Testis (tissue), 5 donors: ENCODE measurements at places on chromosomes 6 and 20.
A peak's percentile ranks its signal among the peaks of the same experiment; 100 is the strongest.

GRCh38 chr20:57106692-57107091, 159.7 kb downstream of the BMP7 start:
- no peak for DNase-seq

DNA sequence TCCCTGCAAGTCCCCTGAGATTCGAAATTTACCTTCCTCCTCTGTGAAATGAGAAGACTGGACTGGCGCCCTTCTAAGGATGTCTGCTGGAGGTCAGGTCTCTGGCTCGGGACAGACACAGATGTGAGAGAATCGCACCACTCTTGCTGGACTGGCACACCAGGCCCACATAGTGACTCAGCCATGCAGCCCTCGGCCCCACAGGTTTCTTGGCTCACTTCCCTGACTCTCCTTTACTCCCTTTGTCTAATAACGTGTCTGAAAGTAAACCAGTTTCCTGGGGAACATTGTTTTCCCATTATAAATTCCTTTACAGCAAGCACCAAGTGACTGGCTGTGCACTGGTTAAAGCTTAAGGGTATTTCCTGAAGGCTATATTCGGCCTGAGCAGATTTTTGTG, 106.7 kb upstream of the PLEKHG1 start:
- DNase-seq = no peak

GRCh38 chr6:6225885-6226529, 94.5 kb downstream of the F13A1 start:
- no peak for DNase-seq

DNA sequence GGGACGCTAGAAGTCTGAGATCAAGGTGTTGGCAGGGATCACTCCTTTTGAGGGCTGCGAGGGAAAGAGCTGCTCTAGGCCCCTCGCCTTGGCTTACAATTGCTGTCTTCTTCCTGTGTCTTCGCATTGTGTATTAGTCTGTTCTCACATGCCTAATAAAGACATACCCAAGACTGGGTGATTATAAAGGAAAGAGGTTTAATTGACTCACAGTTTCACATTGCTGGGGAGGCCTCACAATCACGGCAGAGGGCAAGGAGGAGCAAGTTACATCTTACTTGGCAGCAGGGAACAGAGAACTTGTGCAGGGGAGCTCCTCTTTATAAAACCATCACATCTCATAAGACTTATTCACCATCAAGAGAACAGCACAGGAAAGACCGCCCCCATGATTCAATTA, 102.5 kb upstream of the ASF1A start:
- no peak for DNase-seq

- no peak for DNase-seq
These were observed 182.9 kb downstream of the MCHR2 start for GRCh38 chr6:99810942-99811620.

DNA sequence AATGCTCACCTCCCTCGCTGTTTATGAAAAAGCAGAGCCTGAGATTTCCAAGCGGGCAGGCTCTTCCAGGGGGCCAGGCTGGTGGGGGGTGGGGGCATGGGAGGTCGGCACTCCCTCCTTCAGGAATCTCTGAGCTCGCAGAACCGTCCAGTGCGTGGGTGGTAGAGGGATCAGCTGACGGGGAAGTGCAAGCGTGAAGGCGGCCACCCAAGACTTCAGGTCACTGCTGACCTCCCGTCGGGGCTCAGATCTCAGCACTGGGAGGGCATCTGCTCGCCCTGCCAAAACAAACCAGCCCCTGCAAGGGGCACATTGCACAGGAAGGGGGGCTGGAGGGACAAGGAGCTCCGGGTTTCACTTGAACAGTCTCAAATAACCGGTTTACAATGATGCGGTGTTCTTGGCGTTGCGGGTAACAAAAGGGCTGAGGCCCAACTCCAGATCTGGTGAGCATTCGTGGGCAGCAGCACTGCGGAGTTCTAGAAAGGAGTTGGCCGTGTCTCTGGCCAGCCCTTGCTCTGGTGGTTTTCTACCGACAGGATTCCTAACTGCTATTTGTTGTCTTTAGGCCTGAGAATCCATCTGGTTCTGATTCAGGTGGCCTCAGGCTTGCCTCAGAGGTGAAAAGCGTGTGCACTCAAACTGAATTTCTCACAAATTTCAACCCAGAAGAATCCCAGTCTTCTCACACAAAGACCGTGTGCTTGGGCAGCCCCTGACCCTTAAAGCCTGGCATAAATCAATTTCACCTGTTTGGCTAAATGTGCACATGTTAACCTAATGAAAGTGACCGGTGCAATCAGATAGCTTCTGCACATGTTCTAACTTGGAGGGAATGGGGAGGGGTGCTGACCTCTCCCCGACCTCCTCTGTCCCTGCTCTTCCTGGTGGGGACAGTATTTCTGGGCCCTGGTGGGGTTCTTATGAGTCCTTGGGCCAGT, 191.6 kb downstream of the MYLK4 start:
- DNase-seq = no peak

GRCh38 chr6:75204959-75205775, 686 bp downstream of the COL12A1 start:
- no peak for DNase-seq

DNA sequence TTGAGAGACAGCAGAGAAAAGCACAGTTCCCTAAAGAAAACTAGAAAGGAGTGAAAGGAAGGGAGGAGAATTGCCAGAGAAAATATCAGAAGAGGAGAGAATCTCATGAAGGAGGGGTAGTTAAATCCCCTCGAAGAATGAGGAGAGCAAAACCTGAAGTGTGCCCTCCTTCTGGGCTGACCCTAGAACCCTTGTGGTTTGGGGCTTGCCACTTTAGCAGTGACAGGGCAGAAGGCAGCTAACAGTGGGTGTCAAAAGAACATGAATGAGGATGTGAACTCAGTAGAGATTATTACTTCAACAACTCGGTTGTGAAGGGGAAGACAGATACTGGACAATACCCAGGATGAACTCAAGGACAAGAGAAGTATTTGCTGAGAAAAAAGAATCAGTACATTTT, 73.6 kb downstream of the RALGAPA2 start:
- DNase-seq = no peak

DNA sequence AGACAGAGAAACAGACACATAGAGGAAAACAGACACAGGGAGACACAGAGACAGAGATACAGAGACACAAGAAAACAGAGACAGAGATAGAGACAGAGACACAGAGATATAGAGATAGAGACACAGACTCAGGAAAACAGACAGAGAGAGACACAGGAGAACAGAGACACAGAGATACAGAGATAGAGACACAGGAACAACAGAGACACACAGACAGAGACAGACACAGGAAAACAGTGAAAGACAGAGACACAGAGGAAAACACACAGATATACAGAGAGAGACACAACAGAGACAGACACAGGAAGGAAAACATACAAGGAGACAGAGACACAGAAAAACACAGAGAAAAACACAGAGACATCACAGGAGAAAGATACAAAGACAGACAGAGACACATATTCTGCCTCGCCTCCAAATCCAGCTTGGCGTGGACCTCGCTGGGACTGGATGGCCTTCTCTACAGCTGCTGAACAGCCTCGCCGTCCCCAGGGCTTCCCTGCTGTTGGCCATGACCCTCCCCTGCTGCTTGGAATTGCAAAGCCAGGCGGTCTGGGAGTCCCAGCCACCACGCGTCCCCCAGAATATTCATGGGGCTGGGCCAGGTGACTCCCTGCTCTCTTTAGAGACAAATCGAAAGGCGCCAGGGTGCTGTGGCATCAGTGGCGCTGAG, 36.8 kb downstream of the NTSR1 start:
- DNase-seq = peak; percentile 38

- DNase-seq = no peak
These were observed 66.4 kb downstream of the UTRN start for GRCh38 chr6:144351379-144352127.

GRCh38 chr20:62887152-62887859, 25.7 kb upstream of the TCFL5 start:
- DNase-seq = peak; percentile 50

DNA sequence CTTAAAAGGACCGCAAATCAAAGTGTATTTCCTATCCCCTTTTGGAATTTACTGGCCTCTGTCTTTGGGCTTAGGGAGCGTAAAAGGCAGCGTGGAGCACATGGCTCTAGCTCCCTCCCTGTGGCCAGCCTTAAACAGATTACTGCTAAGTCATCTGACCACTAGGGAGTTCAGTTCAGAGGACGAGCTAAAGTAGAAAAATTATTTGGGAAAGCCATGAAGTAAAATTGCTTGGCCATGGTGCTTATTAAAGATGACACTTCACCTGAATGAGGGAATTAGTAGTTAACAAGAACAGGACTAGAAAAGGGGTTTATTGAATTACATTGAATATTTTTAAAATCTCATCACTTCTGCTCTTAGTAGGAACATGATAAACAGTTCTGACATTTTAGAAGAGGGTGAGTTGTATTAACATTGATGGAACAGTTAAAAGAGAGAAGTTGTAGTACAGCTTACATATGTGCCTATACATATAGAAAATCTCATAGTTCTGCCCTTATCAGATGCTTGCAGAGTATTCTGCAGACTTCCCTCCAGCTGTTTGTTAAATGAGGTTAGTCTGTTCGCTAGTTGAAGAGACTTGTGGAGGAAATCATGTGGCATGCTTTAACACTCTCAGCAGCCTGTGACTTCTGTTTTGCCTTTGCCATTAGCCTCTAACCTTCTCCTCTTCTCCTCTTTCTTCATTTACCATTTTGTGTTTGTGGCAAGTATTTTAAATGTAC, 31.2 kb upstream of the MAPK13 start:
- DNase-seq = peak; percentile 41

DNA sequence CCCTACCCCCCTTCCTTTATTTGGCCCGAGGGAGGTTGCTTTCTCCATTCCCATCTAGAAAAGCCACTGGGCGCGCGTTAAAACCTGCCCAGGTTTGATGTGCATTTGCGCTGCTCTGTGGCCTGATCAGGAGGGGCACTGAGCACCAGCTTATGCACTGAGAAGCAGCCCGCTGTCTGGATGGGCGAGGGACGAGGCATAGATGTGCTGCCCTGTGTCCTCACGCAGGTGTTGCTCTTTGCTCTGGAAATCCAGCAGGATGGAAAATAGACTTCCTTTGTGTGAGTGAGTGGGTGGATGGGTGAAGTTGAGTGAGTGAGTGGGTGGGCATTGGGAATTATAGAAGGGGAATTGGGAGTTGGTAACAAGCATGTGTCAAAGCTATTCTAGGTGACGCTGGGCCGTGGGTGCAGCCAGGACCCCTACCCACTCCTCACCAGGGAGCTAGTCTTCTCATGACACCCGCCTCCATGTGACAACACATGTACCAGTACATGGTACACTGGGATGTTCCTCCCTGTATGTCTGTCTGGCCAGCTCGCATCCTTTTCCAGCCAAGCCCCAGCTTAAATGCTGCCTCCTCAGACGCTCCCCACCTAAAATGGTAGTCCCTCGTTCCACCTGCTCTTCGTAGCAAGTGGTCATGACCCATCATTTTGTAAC, 162.6 kb downstream of the DTNBP1 start:
- no peak for DNase-seq

DNA sequence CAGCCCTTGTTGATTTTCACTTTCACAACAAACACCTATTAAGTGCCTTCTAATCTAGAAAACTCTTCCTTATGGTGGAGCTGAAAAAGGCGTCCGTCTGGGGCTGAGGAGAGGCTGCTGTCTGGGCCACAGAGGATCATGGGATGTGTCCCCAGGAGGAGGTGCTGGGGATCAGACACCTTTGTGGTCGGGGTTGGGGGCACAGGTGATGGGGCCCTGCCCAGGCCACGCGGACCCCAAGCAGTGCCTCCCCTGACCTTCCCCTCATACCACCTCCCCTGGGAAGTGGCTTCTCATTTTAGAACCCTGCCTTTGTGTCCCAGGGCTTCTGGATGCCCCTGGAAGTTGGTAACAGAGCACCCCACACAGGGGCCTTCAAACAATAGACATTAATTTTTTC, 41.1 kb downstream of the SUN5 start:
- peak; percentile 2 for DNase-seq

DNA sequence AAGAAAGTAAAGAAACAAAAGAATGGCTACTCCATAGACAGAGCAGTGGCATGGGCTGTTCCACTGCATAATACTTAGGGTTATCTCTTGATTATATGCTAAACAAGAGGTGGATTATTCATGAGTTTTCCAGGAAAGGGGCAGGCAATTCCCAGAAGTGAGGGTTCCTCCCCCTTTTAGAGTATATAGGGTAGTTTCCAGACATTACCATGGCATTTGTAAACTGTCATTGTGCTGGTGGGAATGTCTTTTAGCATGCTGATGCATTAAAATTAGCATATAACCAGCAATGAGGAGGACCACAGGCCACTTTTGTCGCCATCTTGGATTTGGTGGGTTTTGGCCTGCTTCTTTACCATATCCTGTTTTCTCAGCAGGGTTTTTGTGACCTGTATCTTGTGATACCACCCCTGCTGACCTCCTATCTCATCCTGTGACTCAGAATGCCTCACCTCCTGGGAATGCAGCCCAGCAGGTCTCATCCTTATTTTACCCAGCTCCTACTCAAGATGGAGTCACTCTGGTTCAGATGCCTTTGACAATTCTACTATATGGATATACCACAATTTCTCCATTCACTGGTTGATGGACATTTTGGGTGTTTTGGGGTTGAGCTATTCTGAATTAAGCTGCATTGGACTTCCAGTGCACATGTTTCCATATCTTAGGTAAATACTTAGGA, 280.6 kb downstream of the FARS2 start:
- no peak for DNase-seq

- DNase-seq = no peak
These were observed 42.5 kb downstream of the SLC2A4RG start for GRCh38 chr20:63782051-63782471.

- no peak for DNase-seq
These were observed 844 bp downstream of the TAGAP start for GRCh38 chr6:159043947-159044346.

- DNase-seq = no peak
These were observed 67.5 kb upstream of the PBOV1 start for GRCh38 chr6:138285800-138286199.

DNA sequence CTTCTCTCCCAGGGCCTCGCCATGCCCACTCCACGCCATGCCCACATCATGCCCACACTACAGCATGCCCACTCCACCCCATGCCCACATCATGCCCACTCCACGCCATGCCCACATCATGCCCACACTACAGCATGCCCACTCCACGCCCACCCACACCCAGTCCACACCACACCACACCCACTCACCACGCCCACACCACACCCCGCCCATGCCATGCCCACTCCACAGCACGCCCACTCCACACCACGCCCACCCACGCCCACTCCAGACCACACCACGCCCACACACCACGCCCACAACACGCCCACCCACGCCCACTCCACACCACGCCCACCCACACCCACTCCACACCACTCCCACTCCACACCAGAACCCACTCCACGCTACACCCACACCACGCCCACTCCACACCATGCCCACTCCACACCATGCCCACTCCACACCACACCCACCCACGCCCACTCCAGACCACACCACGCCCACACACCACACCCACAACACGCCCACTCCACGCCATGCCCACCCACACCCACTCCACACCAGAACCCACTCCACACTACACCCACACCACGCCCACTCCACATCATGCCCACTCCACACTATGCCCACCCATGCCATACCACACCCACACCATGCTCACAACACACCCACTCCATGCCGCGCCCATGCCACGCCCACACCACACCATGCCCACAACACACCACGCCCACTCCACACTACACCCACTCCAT, 88.6 kb downstream of the ERMARD start:
- peak; percentile 12 for DNase-seq
